ENCODE measurements at places on chromosomes 7 and 10. TPM values are rescaled to one million over a fixed set of nuclear protein-coding genes. Genes with fewer than 3 reads are reported as not detected.

GRCh38 chr10:81367132-81367531, 507.9 kb upstream of the NRG3 start:
- DNase-seq = no peak

LRIT1 gene
- not detected for total RNA-seq

PAX4 gene
- total RNA-seq = not detected

PNLIP gene
- total RNA-seq = not detected

PPP1R9A gene
- not detected for total RNA-seq

MSMB gene
- not detected for total RNA-seq

DNA sequence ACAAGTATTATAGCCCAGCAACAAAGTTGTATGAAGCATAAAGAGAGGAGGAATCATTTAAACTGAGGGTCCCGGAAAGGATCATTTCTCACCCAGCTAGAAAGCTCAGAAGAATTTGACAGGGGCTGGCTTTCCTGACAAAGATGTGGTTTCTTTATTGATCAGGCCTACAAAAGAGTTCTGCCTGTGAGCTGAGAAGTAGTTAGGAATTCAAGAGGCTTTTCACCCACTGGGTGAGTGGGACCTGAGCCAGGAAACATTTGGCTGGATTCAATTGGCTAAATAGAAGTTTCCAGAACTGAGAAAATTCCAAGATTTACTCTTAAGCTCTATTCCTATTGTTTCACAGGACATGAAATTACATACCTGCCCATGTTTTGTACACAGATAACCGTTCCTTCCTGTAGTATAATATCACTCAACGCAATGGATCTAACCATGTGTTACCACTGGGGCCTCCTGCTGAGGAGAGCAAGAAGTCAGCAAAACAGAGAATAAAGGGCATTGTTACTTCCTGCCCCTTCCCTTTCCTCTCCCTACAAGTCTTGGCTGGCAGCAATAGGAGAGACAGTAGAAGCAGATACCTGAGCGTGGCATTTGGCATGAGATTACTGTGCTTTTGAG, 53.9 kb upstream of the PAPSS2 start:
- DNase-seq = no peak

ELAPOR2 gene
- 2.5 TPM for total RNA-seq

DNA sequence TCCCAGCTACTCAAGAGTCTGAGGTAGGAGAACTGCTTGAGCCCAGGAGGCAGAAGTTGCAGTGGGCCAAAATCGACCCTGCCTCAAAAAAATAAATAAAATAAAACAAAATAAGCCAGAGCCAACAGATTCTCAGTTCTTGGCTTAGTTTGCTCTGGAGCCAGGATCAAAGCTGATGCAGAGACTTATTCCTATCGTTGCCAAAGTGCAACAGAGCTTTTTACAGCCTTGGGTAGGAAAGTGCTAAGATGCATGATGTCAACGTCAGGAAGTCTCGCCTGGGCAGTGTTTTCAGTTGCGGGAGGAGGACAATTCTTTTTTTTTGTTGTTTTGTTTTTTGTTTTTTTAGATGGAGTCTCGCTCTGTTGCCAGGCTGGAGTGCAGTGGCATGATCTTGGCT, 43.8 kb upstream of the CYTH3 start:
- DNase-seq = no peak

DNA sequence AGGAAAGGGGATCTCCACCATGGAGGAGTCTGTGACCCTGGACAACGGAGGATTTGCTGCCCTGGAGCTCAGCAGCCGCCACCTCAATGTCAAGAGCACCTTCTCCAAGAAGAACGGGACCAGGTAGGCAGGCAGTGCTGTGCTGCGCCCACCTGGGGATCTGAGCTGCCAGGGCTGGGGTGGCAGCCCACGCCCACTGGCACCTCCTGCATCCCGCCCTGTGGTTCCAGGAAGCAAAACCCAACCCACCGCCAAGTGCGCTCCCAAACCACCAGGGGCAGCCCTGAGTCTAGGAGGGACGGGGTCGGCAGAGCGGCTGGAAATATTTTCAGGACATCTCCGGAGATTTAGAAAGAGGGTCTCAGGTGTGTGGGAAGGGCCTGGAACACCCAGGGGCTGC, 440.3 kb upstream of the FOXK1 start:
- DNase-seq = no peak

AKR1C2 gene
- not detected for total RNA-seq

BHLHA15 gene
- total RNA-seq = 0.43 TPM

DNA sequence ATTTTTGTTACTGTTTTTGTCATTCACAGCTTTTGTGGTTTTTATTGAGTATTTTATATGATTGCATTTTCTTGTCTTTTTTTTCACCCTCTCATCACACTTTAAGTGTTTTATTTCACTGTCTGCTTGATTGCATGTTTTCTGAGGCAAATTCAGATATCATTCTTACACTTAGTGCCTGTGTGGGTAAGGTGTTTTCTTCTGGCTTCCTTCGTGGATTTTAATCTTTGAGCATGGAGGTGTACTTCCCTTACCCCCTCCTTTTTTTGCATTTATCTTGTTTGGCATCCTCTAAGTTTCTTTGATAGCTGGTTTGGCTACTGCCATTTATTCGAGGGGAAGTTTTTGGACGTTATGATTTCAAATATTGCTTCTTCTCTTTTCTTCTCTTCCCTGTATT, 127.9 kb downstream of the MLLT10 start:
- no peak for DNase-seq

- no peak for DNase-seq
Measured at GRCh38 chr7:84629640-84630318, 435.2 kb upstream of the SEMA3A start.

All from activated CD4-positive, alpha-beta memory T cell treated with anti-CD3 and anti-CD28 coated beads, Interleukin-2, amount 10 ng/mL, durations not matched to agents 7 days and 5 days (primary cell).